Inflammatory macrophage (primary cell): ENCODE measurements at places on chromosomes 12 and 14.

DNA sequence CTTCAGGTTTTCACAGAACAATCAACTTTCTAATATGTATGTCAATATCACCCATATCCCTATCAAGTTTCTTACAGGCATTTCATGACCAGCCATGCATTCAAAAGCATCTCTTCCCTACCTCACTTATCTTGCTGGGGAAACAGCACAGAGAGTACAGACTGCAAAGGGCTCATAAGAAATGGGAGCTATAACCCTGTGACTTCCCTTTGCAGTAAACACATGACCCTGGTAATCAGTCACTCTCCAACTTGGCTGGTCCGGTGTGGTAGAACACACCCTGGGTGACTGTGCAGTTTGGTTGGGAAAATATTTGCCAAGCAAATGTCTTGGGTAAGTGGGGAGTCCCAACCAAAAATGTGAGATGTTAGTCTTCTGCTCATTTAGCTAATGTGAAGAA lies 49.4 kb upstream of the TMCC3 start:
- DNase-seq, result peak; percentile 81

DNA sequence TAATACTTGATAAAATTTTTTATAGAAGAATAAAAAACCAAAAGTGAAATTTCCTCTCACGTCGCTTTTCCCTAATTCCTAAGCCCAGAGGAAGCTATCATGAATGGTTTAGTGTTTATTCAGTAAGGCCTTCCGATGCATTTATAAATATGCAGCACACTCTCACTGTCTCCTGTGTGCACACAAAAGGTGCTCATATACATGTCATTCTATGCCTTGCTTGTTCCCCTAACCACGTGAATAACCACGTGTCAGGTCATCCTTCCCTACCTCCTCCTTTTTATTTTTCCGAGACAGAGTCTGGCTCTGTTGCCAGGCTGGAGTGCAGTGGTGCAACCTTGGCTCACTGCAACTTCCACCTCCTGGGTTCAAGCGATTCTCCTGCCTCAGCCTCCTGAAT lies 29.6 kb downstream of the PIGH start:
- no peak for DNase-seq

GRCh38 chr12:15428632-15429031 lies 106.3 kb downstream of the PTPRO start:
- DNase-seq, result no peak

DNA sequence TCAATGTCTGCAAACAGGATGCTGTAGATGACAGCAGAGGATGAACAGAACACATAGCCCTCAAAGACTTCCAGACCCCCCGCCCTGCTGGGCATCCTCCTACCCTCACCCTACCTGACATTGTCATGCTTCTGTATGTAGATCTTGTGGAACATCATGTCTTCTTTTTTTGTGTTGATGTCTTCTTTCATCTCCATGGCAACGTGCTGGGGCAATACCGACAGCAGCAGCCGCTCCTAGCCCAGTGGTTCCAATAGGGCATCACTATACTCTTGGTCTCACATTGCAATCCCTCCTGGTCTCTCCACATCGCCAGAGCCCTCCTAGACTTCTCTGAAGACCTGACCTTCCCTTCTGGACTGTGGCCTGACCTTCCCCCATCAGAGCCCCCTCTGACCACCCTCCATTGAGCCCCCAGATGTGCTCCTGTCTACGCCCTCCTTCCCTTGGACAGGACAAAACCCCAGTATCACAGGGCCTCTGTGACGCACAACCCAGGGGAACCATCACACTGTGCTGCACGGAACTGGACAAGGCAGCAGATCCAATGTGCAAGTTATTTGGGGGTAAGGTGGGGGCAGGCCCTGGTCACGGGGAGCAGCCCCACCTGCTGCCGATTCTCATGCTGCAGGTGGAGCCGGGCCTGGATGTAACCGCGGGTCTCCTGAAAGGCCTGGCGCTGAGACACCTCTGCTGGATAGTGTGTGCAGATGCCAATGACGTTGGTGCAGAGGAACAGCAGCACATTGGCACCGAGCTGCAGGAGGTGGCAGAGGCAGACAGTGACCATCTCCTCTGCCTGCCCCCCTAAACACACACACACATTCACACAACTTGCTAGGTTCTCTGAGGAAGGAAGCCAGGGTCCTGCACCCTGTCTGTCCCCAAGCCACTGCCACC lies 11.1 kb downstream of the ADCY6 start:
- no peak for DNase-seq
